ENCODE measurements at places on chromosomes 12 and 14.

DNA sequence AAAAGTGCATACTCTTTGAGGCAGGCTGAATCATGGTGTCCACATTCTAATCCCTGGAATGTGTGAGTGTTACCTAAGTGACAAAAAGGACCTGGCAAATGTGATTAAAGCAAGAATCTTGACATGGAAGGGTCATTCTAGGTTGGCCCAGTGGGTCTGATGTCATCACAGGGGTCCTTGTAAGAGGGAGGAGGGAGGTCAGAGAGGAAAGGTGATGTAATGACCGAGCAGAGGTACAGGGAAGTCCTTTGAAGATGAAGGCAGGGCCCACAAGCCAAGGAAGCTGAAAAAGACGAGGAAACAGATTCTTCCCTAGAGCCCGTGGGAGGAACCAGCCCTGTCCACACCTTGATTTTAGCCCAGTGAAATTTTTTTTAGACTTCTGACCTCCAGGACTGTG lies 60.1 kb downstream of the MAP1LC3B2 start:
- no peak for DNase-seq

DNA sequence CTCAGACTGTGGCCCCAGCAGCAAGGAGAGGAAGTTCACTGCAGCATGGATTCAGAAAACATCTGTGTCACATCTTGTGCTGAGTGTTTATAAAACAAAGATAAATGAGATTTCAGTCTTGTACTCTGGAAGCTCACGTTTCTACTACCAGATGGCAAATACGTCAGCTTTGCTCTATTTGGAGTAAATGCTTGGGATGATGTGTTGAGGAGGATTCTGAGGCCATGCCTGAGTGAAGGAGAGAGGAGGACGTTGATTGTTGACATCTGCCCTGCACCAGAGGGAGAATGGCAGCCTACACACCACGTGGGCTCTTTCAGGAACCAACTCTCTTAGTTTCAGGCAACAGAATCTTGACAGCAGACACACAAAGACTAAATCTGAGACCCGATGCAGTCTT lies 188.9 kb downstream of the TMEM132C start:
- DNase-seq: no peak

DNA sequence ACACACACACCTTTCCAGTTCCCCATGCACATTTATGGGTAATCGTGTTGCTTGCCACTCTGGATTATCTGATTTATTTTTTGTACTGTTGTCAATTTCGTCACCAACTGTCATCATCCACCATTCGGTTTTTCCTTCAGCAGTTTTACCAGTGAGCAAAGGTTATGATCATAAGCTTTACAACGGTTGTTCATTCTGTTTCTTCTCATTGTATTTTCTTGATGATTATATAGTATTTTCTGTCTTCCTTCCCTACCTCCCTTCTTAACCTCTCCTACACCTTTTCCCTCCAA lies 680 bp downstream of the NECAP1 start:
- DNase-seq: no peak

- DNase-seq: no peak
Observed at GRCh38 chr14:50659327-50659974, 8.7 kb downstream of the SAV1 start.

Measured in spleen (tissue), 13 donors.